ENCODE measurements at places on chromosomes 12 and 14.

DNA sequence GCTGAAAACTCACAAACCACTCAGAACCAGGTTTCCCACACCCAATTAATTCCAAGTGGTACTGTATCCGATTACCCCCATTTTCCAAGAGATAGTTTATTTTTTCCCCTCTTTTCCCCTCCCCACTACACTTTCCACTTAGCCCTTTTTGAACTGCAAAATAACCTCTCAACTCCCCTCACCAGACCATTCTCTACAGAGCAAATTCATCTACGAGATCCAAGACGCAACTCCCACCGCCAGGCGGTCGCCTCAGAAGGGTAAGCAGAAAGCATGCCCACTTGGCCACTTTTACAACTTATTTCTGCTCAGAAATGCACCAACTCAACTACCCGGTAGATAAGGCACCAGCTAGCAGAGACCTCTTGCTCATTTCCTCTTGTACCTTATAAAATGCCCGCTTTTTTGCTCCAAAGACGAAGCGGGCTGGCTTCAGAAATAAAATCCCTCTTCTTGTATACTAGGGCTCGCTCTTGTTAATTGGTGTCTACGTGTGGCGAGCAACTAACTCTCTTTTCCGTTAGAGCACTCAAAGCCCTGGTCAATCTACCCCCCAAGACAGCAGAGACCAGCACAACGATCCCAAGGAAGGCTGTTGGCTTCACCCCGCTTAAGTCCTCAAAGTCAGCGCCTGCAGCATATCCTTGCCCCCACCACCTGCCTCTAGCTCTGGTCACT lies 910 bp upstream of the SRP54 start:
- peak; percentile 6 for DNase-seq

DNA sequence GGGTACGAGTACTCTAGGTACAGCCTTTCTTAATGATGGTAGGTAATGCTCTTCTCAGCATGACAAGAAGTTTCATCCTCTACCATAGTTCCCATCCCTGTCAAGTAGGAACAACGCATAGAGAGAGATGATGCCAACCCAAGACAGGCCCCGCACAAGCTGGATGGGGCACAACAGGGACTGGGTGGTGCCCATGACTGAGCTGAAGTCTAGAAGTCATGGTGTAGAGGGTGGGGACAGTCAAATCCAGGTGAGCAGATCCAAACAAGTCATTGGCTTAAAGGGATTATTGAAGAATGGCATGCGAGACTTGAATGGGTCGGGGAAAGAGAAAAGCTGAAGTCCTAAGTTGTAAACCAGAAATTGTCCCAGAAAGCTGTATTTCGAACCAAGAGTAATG lies 84.2 kb upstream of the MDM1 start:
- DNase-seq = no peak

DNA sequence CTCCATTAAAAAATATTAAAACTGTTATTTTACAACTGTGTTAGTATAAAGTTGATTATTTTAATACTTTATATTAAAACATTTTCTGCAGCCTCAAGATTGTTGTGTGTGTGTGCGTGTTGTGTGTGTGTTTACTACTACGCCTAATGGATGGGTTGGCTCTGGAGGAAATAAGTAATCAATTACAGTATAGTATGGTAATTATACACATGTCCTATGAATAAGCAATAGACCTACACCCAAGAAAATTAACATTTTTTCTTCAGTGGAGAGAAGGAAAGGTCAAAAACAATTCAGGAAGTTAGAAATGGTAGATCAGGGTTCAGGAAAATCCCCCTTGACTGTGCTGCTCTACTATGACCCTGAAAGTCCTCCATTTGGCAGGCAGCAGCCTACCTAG lies 65.7 kb upstream of the DYRK2 start:
- DNase-seq = no peak

DNA sequence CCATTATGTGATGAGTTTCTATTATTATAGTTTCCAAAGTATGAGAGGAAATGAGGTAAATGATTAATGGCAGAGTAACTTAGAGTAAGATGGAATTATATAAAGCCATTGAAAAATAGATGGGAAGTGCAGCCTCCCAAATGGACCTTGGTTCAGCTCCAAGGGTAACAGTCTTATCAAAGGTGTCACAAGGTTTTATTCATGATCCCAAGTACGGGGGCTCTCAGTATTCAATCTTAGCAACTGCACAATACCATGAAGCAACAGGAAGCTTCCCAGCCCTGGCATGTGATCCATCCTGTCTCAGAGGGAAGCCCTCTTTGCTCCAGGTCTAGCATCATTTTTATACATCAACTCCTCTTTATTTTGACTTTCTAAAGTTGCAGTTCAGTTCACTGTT lies 948.2 kb downstream of the GALC start:
- no peak for DNase-seq

- peak; percentile 42 for DNase-seq
These were observed 10.3 kb upstream of the FERMT2 start for GRCh38 chr14:52961060-52961639.

GRCh38 chr12:67813456-67813904 lies 164.9 kb downstream of the DYRK2 start:
- DNase-seq = no peak

- DNase-seq = peak; percentile 56
These were observed 18.3 kb downstream of the SLC25A47 start for GRCh38 chr14:100341301-100342031.

DNA sequence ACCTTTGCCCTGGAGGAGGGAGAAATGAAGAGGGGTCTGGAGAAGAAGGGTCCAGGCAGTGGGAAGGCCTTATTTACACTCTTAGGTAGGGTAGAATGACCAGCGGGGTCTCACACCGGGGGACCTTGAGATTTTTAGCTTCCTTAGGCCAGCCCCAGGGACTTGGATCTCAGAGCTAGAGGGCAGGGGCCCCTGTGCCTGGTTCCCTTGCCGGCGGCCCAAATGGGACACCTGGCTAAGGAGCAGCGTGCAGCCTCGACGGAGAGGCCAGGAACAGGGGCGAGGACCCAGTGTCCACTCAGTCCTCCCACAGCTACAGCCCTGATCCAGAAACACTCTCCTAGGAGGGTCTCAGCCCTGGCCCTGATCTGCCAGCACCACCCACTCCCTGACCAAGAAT lies 41.8 kb downstream of the DIO3 start:
- no peak for DNase-seq

- DNase-seq = peak; percentile 49
These were observed 14.0 kb upstream of the CPSF6 start for GRCh38 chr12:69225251-69225910.

DNA sequence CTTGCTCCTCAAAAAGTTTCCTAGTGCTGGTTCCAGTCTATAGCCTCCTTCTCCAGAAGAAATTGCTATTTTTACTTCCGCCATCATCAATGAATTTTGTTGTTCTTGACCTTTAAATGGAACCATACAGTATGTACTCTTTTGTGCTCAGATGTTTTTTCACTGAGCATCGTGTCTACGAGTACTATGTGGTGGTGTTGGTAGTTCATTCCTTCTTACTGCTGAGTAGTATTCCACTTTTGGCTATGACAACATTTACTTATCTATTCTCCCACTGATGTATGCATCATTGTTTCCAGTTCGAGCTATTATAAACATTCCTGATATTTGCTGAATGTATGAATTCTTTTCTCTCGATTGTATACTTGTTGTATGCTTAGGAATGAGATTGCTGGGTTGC lies 28.6 kb downstream of the SLC2A14 start:
- DNase-seq = no peak

- no peak for DNase-seq
These were observed 50.9 kb downstream of the KLHL28 start for GRCh38 chr14:44910821-44911220.

DNA sequence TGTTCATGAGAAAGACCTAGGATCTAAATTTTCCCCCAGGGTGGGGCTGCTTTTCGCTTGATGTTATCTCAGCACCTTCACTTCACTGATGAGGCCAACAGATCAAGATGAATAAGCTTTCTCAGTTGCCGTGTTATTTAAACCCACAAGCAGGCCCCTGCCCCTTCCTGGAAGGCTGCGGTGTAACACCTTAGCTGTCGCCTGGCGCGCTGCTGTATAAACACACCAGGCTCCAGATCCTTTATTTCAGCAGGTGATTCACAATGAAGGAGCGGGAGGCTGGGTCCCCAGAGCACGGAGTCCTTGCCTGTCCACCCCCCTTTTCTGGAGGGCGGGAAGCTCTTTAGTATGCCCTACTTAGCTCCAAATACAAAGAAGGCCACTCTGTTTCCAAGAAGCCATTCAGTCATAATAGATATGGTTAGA lies 515.4 kb downstream of the FUT8 start:
- DNase-seq = no peak

DNA sequence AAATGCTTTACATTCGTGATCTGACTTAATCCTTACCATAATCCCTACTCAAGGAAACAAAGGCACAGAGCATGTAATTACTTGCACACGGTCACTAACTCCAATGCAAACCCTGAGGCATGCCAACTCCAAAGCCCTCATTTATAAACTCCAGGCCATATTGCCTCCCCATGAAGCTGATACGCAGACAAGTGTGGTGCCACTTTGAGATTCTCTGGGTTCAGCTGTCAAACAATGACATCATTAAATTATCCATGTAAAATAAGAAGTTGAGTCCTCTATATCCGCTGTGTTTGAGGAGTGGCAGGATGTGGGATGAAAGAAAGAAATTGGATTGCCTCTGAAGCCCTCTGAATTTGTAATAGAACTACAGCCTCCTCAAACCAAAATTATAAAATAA lies 62.8 kb downstream of the ANO4 start:
- no peak for DNase-seq

GRCh38 chr14:47596232-47596631 lies 79.2 kb downstream of the MDGA2 start:
- DNase-seq = no peak

All from RCC 7860 (cell line).